ENCODE measurements at places on chromosomes 1 and 21. TPM values are rescaled to one million over a fixed set of nuclear protein-coding genes. Genes with fewer than 3 reads are reported as not detected.

CCDC185 gene
- total RNA-seq: not detected

GJA8 gene
- total RNA-seq: not detected

CHRNB2 gene
- total RNA-seq: 0.08 TPM

KCNJ9 gene
- not detected for total RNA-seq

ZNF692 gene
- 17.2 TPM for total RNA-seq

FCRL5 gene
- 0.02 TPM for total RNA-seq

PRAMEF1 gene
- 0.08 TPM for total RNA-seq

ACKR1 gene
- total RNA-seq: not detected

DNA sequence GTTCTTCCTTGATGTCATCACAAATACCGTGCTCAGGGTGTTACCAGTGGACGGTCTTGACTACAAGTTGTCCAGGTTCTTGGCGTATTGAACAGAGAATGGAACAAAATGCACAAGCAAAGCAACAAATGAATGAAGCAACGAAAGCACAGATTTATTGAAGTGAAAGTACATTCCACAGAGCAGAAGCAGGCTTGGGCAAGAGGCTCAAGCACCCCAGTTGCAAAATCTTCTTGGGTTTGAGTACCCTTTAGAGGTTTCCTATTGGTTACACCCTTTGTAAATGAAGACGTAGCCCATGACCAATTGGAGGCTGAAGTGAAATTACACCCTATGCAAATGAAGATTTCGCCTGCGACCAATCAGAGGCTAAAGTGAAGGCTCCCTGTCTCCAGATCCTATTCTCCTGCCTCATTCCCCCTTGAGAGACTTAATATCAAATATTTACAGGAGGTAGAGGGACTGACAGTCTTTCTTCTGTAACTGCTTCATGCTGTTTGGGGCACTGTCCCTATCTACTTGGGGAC is 38.3 kb downstream of the YY1AP1 start:
- no peak overlapping the region for H3K4me3 ChIP-seq
- no peaks in the 10 kb centered on the region for H3K27me3 ChIP-seq
- H3K4me1 ChIP-seq: peaks cover 20% of the 10 kb centered on the region
- H3K27ac ChIP-seq: peak overlapping the region; percentile 60
- no peaks in the 10 kb centered on the region for H3K36me3 ChIP-seq

DNA sequence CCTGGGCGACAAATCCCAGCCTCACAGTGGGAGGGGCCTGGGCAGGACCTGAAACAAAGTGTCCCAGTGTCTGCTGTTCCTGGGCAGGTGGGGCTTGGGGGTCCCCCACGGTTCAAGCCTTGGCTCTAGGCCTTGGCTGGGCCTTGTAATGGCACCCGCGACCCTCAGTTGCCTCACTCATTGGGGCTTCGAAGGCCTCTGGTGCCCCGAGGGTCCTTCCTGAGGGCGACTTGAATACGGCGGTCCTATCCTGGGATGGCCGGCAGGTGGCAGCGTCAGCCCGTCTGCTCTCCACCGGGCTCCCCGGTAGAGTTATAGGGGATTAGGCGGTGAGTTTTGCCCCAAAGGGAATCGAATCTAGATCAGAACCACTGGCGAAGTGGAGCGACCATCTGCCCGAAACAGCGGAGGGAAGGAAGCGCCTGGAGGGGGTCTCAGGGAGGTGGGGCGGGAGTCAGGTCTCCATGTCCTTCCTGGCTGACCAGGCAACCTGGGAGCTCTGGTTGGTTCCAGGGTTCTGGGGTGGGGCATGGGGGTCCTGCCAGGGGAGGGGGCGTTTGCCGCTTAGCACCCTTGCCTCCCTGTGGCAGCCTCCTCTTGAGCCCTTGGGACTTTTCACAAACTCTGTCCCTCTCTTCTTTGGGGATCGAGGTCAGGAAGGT is 2.1 kb upstream of the PEX10 start:
- no peak overlapping the region for H3K27ac ChIP-seq
- H3K4me3 ChIP-seq: no peak overlapping the region
- H3K4me1 ChIP-seq: peaks cover 8% of the 10 kb centered on the region
- DNase-seq: peak; percentile 85
- H3K27me3 ChIP-seq: peaks cover 33% of the 10 kb centered on the region
- no peaks in the 10 kb centered on the region for H3K36me3 ChIP-seq

DNA sequence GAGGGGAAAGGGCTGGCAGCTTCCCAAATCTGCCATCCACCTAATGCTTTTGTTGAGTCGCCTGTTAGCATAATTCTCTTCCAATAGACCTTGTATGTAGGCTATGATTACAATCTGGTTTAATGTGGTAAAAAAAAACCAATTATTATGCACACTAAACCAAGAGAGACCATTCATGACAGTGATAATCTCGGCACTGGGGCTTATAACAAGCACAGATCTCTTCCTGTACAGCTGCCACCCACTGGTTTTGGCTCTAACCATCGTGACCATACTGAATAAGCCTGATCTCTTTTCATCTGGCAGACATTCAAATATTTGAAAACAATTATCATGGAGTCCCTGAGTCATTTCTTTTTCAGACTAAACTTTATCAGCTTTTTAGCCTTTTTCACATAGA is 12.0 kb upstream of the SYT14 start:
- H3K27ac ChIP-seq: peak overlapping the region; percentile 20
- DNase-seq: peak; percentile 82
- H3K4me3 ChIP-seq: no peak overlapping the region
- no peaks in the 10 kb centered on the region for H3K36me3 ChIP-seq

GRCh38 chr1:58249737-58250586 is 296.6 kb downstream of the OMA1 start:
- no peaks in the 10 kb centered on the region for H3K36me3 ChIP-seq
- H3K4me1 ChIP-seq: no peaks in the 10 kb centered on the region
- no peak for DNase-seq
- H3K4me3 ChIP-seq: no peak overlapping the region
- H3K27me3 ChIP-seq: no peaks in the 10 kb centered on the region

GRCh38 chr21:45965084-45965809 is 16.3 kb upstream of the COL6A1 start:
- no peaks in the 10 kb centered on the region for H3K36me3 ChIP-seq
- DNase-seq: peak; percentile 33
- no peak overlapping the region for H3K27ac ChIP-seq
- H3K4me3 ChIP-seq: no peak overlapping the region
- H3K4me1 ChIP-seq: no peaks in the 10 kb centered on the region

- H3K4me1 ChIP-seq: peaks cover 5% of the 10 kb centered on the region
- no peak overlapping the region for H3K4me3 ChIP-seq
- no peak overlapping the region for H3K27ac ChIP-seq
Measured at GRCh38 chr1:66175098-66175497, 358.9 kb upstream of the SGIP1 start.

- H3K36me3 ChIP-seq: no peaks in the 10 kb centered on the region
- no peak overlapping the region for H3K27ac ChIP-seq
- no peak overlapping the region for H3K4me3 ChIP-seq
Measured at GRCh38 chr1:90558126-90558525, 159.0 kb downstream of the BARHL2 start.

- H3K4me3 ChIP-seq: no peak overlapping the region
- no peaks in the 10 kb centered on the region for H3K36me3 ChIP-seq
- DNase-seq: no peak
Measured at GRCh38 chr1:204777591-204777990, 92.1 kb upstream of the LRRN2 start.

- peaks cover 15% of the 10 kb centered on the region for H3K4me1 ChIP-seq
- no peak overlapping the region for H3K4me3 ChIP-seq
- H3K27me3 ChIP-seq: no peaks in the 10 kb centered on the region
- no peaks in the 10 kb centered on the region for H3K36me3 ChIP-seq
- DNase-seq: peak; percentile 71
- peak overlapping the region; percentile 33 for H3K27ac ChIP-seq
Measured at GRCh38 chr1:213921311-213921710, 66.5 kb upstream of the PROX1 start.

GRCh38 chr1:50634251-50634650 is 211.0 kb upstream of the DMRTA2 start:
- H3K4me1 ChIP-seq: peaks cover 9% of the 10 kb centered on the region
- no peak for DNase-seq
- H3K4me3 ChIP-seq: no peak overlapping the region
- no peaks in the 10 kb centered on the region for H3K27me3 ChIP-seq
- H3K27ac ChIP-seq: no peak overlapping the region
- no peaks in the 10 kb centered on the region for H3K36me3 ChIP-seq

GRCh38 chr1:78177708-78178270 is 132.0 kb downstream of the GIPC2 start:
- H3K27me3 ChIP-seq: no peaks in the 10 kb centered on the region
- H3K4me1 ChIP-seq: no peaks in the 10 kb centered on the region
- no peak overlapping the region for H3K4me3 ChIP-seq
- H3K27ac ChIP-seq: no peak overlapping the region

DNA sequence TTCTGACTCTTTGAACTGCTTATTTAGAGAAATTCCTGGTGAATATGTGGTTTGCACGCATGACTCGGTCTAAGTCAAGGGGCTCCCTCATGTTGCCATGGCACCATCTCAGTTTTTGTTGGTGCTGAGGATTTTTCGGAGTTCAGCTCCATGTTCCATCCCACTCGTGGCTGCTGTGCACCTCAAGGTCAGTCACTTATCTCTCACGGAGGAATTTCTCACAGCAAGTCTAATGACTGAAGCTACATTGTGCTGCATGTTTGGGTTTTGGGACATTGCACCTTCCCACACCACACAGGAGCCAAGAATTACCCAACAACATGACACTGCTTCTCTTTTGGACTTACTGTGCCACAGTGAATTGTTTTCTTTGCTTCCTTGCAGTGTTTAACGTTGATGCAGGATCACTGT is 269.9 kb downstream of the NCAM2 start:
- H3K4me3 ChIP-seq: no peak overlapping the region
- no peaks in the 10 kb centered on the region for H3K36me3 ChIP-seq
- no peak overlapping the region for H3K27ac ChIP-seq
- DNase-seq: no peak

DNA sequence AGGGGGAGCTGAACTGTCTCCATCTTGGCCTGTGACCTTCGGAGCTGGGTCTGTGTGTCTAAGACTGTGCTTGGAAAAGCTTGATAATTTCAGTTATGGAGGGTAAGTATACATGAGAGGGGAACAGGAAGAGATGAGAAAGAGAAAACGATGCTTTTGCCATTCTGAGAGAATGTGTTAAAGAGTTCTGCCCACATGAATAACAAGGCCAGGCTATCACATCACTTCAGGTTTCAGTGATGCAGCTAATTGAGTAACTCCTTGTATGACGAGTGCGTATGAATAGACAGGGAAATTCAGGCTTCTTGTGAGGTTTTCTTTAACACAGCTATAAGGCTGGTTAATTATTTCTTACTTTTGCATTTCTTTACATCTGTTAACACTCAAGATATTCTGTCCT is 81.0 kb downstream of the PLPPR5 start:
- H3K4me3 ChIP-seq: no peak overlapping the region
- H3K36me3 ChIP-seq: no peaks in the 10 kb centered on the region
- no peak for DNase-seq
- H3K27me3 ChIP-seq: no peaks in the 10 kb centered on the region
- H3K4me1 ChIP-seq: no peaks in the 10 kb centered on the region

GRCh38 chr1:110524311-110525248 is 5.6 kb upstream of the KCNA10 start:
- H3K4me1 ChIP-seq: peaks cover 9% of the 10 kb centered on the region
- no peak overlapping the region for H3K4me3 ChIP-seq
- no peaks in the 10 kb centered on the region for H3K27me3 ChIP-seq
- H3K27ac ChIP-seq: no peak overlapping the region
- no peaks in the 10 kb centered on the region for H3K36me3 ChIP-seq

GRCh38 chr1:61580417-61580816 is 144.5 kb downstream of the TM2D1 start:
- no peak overlapping the region for H3K27ac ChIP-seq
- H3K4me3 ChIP-seq: no peak overlapping the region
- H3K36me3 ChIP-seq: no peaks in the 10 kb centered on the region
- H3K4me1 ChIP-seq: no peaks in the 10 kb centered on the region
- H3K27me3 ChIP-seq: no peaks in the 10 kb centered on the region
- DNase-seq: no peak

GRCh38 chr1:13628218-13628617 is 44.6 kb downstream of the PDPN start:
- no peaks in the 10 kb centered on the region for H3K4me1 ChIP-seq
- H3K27ac ChIP-seq: no peak overlapping the region
- no peaks in the 10 kb centered on the region for H3K36me3 ChIP-seq
- H3K27me3 ChIP-seq: 0 out of 2 replicates have a peak, but pooled peaks cover 3% of the 10 kb centered on the region

- no peaks in the 10 kb centered on the region for H3K4me1 ChIP-seq
- no peak for DNase-seq
- no peak overlapping the region for H3K27ac ChIP-seq
- peaks cover 16% of the 10 kb centered on the region for H3K36me3 ChIP-seq
Measured at GRCh38 chr1:149997585-149998262, 12.8 kb downstream of the OTUD7B start.

DNA sequence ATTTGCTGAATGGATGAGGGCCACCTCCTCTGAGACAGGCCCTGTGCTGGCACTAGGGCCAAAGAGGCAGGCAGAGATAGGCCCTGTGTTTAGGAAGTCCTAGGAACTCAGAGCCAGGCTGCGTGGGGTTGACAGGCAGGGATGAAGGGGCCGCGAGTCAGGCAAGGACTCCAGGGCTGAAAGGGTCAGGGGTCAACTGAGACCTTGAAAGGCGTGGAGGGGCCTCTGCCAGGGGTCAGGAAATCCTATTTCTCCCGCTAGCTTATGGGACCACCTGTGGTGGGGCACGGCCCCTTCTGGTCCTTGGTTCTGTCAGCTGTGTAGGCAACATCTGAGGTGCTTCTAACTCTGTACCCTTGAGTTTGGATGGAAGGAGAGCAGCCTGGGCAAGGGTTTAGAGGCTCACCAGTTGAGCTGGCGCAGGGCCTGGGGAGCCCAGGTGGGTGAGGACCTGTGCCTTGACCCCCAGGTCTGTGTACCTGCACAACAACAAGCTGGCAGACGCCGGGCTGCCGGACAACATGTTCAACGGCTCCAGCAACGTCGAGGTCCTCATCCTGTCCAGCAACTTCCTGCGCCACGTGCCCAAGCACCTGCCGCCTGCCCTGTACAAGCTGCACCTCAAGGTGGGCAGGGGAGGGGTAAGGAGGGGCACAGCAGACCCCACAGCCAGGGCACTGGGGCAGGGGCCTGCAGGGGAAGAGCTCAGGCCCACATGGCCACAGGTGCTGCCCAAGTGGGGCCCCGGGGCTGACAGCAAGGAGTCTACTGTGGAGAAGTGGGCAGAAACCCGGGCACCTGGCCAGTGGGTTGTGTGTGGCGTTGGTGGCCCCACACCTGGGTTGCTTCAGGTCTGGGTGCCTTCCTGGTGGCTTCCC is 14.9 kb downstream of the PODN start:
- H3K27ac ChIP-seq: no peak overlapping the region
- no peak for DNase-seq
- H3K36me3 ChIP-seq: no peaks in the 10 kb centered on the region

DNA sequence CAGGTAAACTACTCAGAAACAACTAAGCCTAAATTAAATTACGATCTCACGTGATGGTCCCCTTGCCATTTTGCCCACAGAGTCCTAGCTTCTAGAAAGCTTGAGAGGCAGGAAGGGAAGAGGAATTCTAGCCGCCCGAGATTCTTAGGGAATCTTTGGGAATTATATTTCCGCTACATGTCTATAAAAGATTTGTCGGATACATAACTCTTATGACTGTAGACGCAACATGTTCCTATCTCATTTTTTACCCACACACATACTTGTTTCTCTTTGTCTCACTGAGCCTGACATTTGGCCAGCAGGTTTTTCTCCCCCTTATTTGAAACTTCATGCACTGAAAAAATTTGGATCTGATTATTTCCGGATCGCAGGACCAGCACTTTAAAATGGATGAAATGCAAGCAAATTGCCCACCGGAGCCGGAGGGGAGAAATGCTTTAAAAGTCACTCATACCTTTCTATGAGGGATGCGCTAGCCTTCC is 5.5 kb downstream of the GLIS1 start:
- H3K36me3 ChIP-seq: no peaks in the 10 kb centered on the region
- DNase-seq: no peak
- peaks cover 9% of the 10 kb centered on the region for H3K27me3 ChIP-seq
- no peak overlapping the region for H3K27ac ChIP-seq
- H3K4me1 ChIP-seq: peaks cover 11% of the 10 kb centered on the region
